ENCODE measurements at places on chromosomes 2 and 18. TPM values are rescaled to one million over a fixed set of nuclear protein-coding genes. Genes with fewer than 3 reads are reported as not detected.

The TLX2 gene
- polyA plus RNA-seq: not detected

DNA sequence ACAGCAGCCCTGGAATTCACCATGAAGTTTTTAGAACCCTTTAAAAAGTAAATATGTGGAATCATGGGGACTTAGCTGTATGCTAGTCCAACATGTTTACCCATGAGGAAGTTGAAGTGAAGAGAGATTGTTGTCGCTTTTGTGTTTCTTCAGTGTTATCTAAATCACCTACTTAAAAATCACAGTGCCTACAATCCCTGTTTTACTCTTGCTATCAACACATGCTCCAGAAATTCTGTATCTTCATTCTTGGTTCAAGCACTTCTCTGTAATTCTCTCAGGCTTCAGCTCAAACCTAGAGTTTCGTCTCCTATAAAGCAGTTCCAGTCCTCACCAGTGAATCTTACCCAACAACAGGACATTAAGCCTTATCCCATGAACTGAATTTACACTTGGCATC is 30.5 kb upstream of the CHMP1B start:
- no peak for DNase-seq

The PTPRN gene
- polyA plus RNA-seq: not detected

DNA sequence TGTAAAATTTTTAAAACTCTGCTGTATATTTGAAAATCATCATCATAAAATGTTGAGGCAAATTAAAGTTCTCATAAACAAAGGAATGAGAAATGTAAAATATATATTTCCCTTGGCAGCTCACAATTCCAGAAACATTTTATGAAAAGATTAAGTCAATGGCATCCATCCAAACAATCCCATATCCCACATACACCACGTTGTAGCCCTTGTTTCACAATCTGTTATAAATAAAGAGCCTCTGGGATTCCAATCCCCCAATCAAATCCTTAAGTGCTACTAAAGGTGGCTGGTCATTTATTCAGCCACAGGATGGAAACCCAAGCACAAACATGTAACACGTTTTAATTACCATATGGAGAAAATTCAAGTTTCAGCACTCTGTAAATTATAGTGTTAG is 51.7 kb downstream of the GFPT1 start:
- no peak for DNase-seq

All from right renal pelvis (tissue), 4 donors.